ENCODE measurements at places on chromosomes 6 and 20. TPM values are rescaled to one million over a fixed set of nuclear protein-coding genes. Genes with fewer than 3 reads are reported as not detected.

HUS1B gene
- total RNA-seq = 0.55 TPM

IRAK1BP1 gene
- 2.7 TPM for total RNA-seq

C6orf118 gene
- not detected for total RNA-seq

MYBL2 gene
- total RNA-seq = 9.9 TPM

HSPA12B gene
- not detected for total RNA-seq

DSP gene
- total RNA-seq = 168 TPM

ALDH8A1 gene
- not detected for total RNA-seq

STMND1 gene
- total RNA-seq = not detected

ADAT2 gene
- 9.2 TPM for total RNA-seq

DEFB132 gene
- total RNA-seq = not detected

KCNK16 gene
- not detected for total RNA-seq

CBFA2T2 gene
- total RNA-seq = 7.6 TPM

LST1 gene
- total RNA-seq = not detected

CENPB gene
- 84.6 TPM for total RNA-seq

MOG gene
- total RNA-seq = not detected

SLC32A1 gene
- not detected for total RNA-seq

KIFC1 gene
- 14.0 TPM for total RNA-seq

LATS1 gene
- 11.5 TPM for total RNA-seq

BFSP1 gene
- total RNA-seq = 2.2 TPM

HLA-DOB gene
- total RNA-seq = 1.7 TPM

BTN1A1 gene
- not detected for total RNA-seq

THBS2 gene
- total RNA-seq = 216 TPM

C6orf52 gene
- total RNA-seq = 3.1 TPM

NKX2-2 gene
- not detected for total RNA-seq

KIF25 gene
- not detected for total RNA-seq

ULBP3 gene
- total RNA-seq = 4.6 TPM

GJA1 gene
- total RNA-seq = 78.1 TPM

MYLIP gene
- total RNA-seq = 1.1 TPM

RSPO4 gene
- 0.38 TPM for total RNA-seq

FKBP5 gene
- total RNA-seq = 57.5 TPM

ARMH2 gene
- not detected for total RNA-seq

POU3F2 gene
- not detected for total RNA-seq

ZNF831 gene
- not detected for total RNA-seq

RHAG gene
- not detected for total RNA-seq

OR12D3 gene
- not detected for total RNA-seq

LY86 gene
- not detected for total RNA-seq

RNF39 gene
- 7.2 TPM for total RNA-seq

CLPSL2 gene
- not detected for total RNA-seq

OPRL1 gene
- total RNA-seq = 0.30 TPM

MEI4 gene
- not detected for total RNA-seq

All from hair follicular keratinocyte (primary cell).